ENCODE measurements at places on chromosomes 1 and 21.
A peak's percentile ranks its signal among the peaks of the same experiment; 100 is the strongest.

GRCh38 chr1:184291701-184292100, 95.1 kb upstream of the C1orf21 start:
- peak; percentile 52 for DNase-seq

DNA sequence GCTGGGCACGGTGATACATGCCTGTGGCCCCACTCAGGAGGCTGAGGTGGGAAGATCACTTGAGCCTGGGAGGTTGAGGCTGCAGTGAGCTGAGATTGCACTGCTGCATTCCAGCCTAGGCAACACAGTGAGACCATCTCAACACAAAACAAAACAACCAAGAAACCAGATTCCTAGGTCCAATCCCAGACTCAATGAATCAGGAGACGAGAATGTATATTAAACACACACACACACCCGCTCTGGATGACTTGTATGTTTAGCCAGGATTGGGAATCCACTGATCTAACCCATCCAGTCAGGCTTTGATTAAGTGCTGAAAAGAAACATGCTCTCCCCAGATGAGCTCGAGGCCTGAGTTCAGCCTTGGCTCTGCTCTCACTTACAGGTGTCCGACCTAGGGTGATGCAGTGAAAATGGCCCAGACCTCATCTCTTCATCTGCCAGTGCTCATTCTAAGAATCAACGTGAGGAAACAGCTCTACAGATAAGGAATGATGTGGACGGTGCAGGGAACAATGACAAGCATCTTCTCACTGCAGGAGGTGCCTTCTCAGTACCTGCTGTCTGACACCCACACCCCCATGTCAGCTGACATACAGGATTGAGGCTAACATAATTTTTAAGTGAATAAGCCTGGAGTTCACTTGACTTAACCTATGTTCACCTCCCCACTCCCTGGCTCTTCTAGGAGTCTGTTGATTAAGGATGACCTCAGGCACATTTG, 15.3 kb upstream of the SRSF4 start:
- peak; percentile 33 for DNase-seq

DNA sequence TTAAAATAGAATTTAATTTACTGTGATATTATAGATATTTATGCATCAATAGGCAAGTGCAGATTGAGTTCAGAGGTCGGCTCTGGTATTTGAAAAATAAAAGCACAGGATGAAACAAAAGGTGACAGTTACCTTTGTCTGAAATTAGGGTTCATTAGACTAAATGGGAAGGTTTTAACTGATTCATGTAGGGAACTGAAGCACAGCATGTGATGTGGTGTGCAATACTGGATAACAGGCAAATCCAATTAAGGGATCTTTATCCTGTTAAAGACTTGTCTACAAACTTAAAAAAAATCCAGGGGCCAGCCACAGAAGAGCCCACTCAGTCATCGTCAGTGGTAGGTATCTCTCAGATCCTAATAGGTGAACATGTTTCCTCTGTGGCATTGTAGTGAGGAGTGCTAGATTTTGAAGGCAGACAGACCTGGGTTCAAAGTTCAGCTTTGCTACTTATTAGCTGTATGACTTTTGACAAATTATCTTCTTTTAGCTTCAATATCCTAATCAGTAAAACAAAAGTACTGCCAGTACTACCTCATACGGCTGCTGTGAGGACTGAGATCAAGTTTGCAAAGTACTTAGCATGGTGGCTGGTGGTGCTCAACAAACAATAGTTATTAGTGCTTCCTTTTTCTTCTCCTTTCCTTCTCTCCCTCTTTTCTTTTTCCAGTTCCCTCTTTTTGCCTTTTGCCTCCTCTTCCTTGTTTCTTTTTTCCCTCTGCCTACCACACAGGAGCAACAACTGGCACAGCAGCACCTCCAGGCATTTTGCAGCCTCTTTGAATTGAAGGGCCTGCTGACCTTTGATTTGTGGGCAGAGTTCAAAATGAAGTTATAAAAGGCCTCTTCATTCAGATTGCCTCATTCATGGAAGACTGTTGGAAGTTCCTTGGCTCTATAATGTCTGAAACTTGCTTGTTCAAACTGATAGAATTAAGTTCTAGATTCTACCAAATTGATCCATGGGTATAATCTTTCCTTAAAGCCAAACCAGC, 44.9 kb upstream of the FOXD3 start:
- no peak for DNase-seq

DNA sequence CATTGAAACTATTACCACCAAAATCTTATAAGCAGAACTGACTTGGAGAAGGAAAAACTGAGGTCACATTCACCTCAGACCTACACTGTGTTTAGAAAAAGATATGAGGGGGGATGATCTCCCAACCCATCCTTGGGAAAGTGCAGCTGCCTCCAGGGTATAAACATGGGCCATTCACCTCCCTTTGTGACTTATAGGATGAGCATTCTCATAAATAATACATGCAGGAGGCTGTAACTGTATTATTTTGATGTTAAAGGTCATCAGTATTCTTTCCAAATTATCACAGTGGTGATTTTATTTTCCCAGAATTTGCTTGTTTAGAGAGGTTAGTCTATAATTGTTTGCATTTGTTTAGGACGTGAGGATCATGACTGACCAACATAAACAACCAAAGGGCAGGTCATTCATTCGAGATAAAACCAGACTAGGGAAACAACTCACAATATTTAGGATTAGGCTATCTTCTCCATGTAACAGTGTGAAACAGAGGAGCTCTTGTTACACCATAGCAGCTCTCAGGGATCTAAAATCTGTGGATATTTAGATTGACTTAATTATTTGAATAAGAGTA, 109.2 kb upstream of the NR5A2 start:
- DNase-seq: no peak

DNA sequence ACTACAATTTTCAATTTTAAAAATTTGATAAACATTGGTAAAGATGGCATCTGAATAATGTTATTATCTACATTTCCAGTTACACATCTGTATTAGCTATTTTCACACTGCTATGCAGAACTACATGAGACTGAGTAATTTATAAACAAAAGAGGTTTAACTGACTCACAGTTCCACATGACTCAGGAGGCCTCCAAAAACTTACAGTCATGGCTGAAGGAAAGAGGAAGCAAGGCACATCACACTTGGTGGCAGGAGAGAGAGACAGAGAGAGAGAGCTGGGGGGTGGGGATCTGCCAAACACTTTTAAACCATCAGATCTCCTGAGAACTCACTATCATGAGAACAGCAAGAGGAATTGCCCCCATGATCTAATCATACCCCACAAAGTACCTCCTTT, 850.0 kb downstream of the LTN1 start:
- DNase-seq: peak; percentile 59

GRCh38 chr21:35100349-35100811, 51.3 kb upstream of the RUNX1 start:
- no peak for DNase-seq

- no peak for DNase-seq
These were observed 46.3 kb upstream of the RPL11 start for GRCh38 chr1:23645338-23645737.

DNA sequence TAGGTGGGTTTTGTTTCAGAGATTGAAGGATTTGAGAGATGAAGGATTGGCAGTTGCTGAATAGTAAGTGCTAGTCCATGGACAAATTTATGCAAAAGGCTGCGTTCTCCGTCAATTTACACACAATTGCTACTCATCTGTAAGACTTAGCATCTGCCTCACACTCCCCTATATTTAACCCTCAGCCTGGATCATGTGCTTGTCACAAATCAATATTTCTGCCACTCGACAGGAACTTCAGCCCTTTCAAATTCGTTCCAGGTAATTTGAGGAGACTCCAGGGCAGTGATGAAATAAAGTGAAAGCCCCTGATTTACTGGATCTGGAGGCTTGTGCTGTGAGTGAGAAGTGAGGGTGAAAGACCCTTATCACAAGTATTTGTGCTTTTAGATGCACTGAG, 105.6 kb upstream of the UBE2U start:
- no peak for DNase-seq

- no peak for DNase-seq
These were observed 65.6 kb downstream of the HHAT start for GRCh38 chr1:210394281-210394821.

DNA sequence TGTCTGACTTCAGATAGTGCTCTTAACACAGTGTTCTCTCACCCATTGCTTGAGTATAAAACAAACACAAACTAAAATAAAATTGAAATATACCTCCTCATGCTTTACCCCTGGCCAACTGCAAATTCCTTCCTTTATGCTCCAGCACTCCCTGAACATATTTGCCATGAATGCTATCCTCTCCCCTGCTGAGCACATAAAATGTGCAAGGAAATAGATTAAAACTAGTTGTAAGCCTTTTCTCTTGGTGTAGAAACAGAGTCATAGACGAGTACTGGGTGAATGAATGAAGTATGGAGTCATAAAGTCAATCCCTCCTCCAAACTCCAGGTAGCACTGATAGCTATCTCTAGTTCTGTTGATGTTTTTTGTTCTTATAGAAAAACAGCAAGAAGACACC, 2.6 kb downstream of the GPR161 start:
- DNase-seq: no peak

DNA sequence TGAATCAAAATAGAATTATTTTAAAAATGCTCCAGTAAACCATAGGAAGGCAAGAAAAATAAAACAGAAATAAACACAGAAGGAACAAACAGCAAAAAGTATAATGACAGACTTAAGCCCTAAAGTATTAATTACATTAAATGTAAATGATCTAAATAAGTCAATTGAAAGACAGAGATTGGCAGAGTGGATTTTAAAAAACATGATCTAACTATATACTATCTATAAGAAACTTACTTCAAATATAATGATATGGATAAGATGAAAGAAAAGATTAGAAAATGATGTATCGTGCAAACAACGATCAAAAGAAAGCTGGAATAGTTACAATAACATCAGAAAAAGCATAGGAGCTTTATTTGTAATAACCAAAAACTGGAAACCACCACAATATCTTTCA, 90.8 kb downstream of the CAMK2N1 start:
- DNase-seq: no peak

DNA sequence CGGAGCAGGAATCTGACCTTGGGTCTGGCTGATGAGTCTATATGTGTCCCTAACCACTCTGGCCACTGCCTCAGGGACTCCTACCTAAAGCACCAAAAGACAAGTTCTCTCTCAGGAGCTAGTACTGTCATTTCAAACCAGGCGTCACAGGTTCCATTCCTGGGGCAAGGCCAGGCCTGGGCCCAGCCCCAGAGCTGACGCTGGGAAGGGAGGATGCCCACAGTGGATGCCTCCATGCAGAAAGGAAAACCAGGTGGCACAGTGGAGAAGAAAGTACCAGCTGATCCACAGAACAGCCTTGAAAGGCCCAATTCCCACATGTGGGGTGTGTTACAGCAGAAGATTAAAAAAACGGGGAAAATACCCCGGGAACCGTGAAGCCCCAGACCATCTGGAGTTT, 77.4 kb downstream of the DMRTB1 start:
- DNase-seq: no peak

- DNase-seq: no peak
These were observed 543.9 kb downstream of the AJAP1 start for GRCh38 chr1:5198328-5198727.

DNA sequence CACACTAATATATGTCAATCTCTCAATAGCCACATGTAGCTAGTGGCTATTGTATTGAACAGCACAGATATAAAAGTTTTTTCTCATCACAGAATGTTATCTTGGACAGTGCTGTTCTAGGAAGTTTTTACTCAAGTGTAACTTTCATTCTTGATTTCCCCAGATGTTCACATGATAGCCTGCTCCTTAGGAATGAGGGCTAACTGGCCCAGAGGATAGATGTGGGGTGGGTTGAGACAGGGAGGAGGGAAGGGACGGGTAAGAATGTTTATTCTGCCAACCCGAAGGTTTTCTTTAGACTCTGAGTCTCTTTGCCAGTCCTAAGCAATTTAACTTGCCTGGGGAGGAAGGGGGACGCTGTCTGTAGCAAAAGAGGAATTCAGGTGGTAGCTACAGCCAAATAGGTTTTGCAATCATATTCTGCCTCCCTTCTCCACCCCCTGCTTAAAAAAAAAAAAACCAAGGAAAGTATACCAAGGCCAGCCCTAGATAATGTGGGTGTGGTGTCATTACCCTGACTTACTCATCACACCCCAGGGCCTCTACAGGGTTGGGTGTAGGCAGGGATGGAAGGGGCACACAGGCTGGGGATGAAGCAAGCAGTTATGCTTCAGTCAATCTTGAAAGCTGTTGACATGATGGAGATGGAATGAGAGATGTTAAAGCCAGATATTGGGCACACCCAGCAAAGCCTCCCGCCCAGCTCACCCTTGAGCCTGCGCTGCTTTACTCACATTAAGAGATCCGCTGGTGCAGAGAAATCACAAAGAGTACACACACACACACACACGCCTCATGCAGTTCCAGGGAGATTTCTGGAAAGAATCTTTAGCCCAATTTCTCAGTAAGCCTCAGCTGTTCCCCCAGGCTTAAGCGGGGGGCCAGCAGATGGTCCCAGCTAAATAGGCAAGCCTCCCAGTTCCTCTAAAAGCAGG, 59.9 kb downstream of the PLXNA2 start:
- DNase-seq: peak; percentile 83

DNA sequence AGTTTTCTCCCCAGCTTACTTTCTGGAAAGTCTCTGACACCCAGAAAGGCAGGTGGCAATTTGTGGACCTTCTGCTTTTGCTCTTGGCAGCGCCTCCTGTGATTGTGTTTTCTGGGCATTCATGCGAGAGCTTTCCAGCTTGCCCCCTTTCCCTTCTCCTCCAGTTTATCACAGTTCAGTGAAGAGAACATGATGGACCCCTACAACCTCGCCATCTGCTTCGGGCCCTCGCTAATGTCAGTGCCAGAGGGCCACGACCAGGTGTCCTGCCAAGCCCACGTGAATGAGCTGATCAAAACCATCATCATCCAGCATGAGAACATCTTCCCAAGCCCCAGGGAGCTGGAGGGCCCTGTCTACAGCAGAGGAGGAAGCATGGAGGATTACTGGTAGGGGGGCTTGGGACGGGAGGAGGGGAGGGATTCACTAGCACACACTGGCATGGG, 24.3 kb upstream of the IKBKE start:
- DNase-seq: no peak

GRCh38 chr21:41010101-41010435, 157.9 kb upstream of the BACE2 start:
- no peak for DNase-seq

Measured in fibroblast of pulmonary artery (primary cell).